ENCODE measurements at places on chromosomes 2 and 18.

- no peak for DNase-seq
Measured at GRCh38 chr2:127410871-127411652, 7.2 kb upstream of the PROC start.

- DNase-seq, result no peak
Measured at GRCh38 chr2:146246002-146246735, 1598.7 kb upstream of the ACVR2A start.

DNA sequence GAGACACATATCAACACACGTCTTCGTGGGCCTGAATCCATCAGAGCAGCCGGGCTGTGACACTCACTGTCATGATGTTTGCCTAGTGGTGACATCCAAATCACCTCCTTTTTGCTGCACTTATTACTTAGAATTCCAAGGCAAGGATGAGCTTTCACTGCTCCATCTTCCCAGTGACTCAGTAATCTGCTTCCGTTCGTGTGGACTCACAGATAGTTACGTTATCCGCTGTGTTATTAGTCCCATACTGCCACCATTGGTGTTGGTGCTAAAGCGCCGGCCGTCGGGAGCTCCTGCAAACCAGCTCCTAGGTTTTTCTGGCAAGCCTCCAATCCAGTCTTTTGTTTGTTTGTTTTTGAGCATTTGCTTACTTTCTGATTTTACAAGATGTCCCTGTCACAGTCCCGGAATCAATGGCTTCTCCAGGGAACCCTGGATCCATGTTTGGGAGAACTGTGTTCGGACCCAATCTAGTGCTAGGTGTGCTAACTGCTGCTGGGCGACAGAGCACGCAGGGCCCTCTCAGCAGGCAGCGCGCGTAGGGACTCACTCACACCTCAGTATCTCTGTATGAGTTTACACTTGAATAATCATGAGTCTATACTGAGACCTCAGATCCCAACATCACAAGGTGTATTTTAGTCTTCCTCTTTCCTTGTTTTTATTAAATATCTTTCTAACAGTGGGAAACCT, 42.6 kb downstream of the HDAC4 start:
- no peak for DNase-seq

GRCh38 chr2:112155331-112156151, 17.4 kb downstream of the FBLN7 start:
- peak; percentile 54 for DNase-seq

GRCh38 chr18:14974576-14974975, 226.6 kb downstream of the ANKRD30B start:
- DNase-seq, result no peak

GRCh38 chr2:224772494-224772893, 56.3 kb upstream of the CCDC195 start:
- DNase-seq, result no peak

DNA sequence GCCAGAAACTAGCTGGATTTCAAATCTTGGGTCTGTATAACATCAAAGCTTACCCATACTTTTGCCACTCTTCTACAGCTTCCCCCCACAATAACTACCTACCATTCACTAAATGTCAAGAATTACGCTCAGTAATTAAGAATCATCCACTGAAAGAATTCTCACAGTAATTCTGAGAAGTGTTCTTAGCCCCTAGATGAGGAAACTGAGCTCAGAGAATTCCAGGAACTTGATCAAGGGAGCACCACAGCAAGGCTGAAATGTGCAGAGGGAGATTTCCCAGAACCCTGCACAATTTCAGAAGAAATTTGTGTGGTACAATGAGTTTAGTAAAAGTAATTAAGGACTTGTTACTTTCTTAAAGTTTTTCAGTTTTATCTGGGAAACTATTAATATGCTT, 194.5 kb upstream of the STK17B start:
- DNase-seq, result no peak

GRCh38 chr2:137912371-137912770, 51.9 kb upstream of the HNMT start:
- DNase-seq, result no peak

GRCh38 chr2:82120654-82121053, 1816.1 kb upstream of the LRRTM1 start:
- DNase-seq, result no peak

DNA sequence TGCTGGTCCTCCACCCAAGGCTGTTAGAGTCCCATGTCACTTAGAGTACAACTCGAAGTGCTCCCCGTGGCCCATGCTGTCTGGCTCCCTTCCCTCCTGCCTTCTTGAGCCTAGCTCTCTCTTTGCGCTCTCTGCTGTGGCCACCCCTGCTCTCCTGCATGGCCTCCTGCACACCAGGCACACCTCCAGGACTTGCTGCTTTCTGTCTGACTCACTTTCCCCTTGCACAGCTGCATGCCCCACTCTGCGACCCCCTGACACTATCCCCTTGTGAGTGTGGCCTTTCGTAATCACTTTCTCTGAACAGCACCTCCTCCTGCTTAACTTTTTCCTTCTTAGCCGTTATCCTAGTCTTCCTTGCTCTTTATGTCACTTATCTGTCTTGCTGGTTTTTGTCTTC, 343.6 kb downstream of the TGIF1 start:
- no peak for DNase-seq

- no peak for DNase-seq
Measured at GRCh38 chr2:98394595-98395153, 48.4 kb downstream of the CNGA3 start.

DNA sequence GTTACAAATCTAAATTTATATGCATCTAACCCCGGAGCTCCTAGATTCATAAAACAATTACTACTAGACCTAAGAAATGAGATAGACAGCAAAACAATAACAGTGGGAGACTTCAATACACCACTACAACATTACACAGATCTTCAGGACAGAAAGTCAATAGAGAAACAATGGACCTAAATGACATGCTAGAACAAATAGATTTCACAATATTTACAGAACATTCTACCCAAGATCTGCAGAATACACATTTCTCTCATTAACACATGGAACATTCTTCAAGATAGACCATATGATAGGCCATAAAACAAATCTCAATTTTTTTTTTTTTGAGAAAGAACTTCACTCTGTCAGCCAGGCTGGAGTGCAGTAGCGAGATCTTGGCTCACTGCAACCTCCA, 37.8 kb downstream of the COPS9 start:
- no peak for DNase-seq

- no peak for DNase-seq
Measured at GRCh38 chr2:170571612-170572011, 143.5 kb upstream of the SP5 start.

- DNase-seq, result no peak
Measured at GRCh38 chr2:56801770-56802169, 618.0 kb downstream of the CCDC85A start.

DNA sequence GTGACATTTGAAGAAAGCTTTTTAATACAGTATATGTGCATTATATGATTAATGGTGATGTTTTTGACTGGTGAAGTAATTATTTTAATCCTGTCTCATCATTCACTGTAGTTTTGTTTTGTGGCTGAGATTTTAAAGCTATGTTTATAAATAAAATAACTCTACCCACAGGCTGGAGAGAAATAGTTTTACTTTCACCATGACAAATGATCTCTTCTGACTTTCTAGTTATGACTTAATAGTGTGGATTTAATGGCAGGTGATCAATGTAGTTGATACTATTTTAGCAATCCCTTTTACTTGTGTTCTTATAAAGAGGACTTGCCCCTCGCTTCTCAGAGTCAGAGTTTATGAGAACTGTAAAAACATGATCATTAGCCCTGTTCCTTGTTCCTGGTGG, 289.5 kb upstream of the SIX3 start:
- no peak for DNase-seq

DNA sequence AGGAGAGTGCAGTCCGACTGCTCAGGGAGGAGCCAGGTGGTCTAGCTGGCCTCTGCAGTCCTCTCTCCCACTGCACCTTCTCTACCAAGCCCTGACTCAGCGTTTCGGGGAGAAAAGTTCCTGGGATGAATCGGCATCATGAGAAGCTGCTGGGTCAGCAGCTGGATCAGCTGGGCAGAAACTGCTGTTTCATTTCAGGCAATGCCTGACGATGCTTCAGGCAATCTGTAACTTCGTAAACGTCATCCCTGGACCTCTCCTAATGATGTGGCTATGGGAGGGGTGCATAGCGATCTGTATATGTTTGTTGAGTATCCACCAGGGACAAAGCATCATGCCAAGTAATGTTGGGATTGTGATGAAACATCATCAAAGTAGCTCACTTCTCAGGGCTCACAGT, 20.7 kb downstream of the LIPG start:
- no peak for DNase-seq

Measured in activated CD4-positive, alpha-beta T cell treated with anti-CD3 and anti-CD28 coated beads for 48 hours (primary cell).